ENCODE measurements at places on chromosomes 5 and 9.

- no peak for DNase-seq
These were observed 153.1 kb downstream of the HSD17B3 start for GRCh38 chr9:96148634-96149532.

- DNase-seq = no peak
These were observed 162.4 kb downstream of the CHSY3 start for GRCh38 chr5:130066644-130067043.

DNA sequence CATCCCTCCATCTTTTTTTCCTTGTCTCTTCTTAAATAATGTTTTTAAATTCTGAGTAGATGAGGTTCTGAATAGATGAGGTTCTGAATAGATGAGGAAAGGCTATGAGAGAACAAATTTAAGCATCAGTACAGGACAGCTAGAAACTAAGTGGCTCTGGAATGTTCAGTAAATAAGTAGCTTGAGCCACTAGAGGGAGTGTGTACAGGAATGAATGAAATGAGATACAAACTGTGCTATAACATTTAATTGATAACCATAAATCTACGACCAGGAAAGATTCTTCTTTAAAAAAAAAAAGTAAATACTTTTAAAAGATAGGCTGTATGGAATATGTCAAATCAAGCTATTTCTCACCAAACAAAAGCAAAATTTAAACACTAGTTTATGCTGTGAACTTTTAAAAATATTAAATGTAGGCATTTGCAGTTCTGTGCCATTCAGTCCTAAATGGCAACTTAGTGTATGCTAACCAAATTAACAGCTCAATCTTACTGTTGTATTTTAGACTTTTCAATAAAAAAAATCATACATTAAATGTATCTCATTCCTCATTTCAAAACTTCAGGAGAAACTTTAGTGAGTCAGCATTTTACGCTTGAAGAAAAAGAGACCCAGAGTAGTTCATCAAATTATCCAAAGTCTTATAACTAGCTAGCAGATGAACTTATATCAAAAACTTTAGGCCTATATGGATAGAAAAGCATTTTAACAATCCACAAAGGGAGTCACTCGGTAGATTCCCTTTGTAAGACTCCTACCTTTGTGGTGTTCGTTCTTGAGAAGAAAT, 70.4 kb upstream of the SNX2 start:
- DNase-seq = no peak

GRCh38 chr5:109688630-109688969, 1.1 kb upstream of the MAN2A1 start:
- DNase-seq = peak; percentile 19

- no peak for DNase-seq
These were observed 157.2 kb upstream of the CD180 start for GRCh38 chr5:67353500-67354450.

- no peak for DNase-seq
These were observed 21.8 kb downstream of the MCTP1 start for GRCh38 chr5:95262933-95263660.

DNA sequence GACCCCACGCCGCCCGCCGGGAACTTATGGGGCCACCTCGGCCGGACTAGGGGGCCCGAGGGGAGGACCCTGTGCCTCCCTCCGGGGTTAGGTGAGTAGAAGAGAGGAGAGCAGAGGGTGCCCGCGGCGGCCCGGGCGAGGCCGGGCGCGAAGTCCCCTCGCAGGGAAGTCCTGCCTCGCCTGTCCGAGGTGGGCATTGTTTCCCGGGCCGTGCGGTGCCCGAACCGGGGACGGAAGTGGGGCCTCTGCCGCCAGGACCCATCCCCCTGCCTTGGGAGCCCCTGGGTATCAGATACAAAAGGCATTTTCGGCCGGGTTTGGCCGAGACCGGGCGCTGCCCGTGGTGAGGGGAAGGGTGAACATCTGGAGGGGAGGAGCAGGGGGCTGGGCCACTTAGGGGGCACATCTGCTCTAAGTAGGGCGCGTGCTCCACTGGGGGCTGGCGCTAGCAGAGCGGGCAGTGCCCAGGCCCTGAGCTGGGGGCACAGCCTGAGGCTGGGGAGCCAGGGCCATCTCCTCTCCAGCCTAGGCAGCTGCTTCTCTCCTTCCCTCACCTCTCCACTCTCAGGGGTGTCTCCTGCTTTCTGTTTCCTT, 48.2 kb downstream of the DAB2IP start:
- DNase-seq = no peak

DNA sequence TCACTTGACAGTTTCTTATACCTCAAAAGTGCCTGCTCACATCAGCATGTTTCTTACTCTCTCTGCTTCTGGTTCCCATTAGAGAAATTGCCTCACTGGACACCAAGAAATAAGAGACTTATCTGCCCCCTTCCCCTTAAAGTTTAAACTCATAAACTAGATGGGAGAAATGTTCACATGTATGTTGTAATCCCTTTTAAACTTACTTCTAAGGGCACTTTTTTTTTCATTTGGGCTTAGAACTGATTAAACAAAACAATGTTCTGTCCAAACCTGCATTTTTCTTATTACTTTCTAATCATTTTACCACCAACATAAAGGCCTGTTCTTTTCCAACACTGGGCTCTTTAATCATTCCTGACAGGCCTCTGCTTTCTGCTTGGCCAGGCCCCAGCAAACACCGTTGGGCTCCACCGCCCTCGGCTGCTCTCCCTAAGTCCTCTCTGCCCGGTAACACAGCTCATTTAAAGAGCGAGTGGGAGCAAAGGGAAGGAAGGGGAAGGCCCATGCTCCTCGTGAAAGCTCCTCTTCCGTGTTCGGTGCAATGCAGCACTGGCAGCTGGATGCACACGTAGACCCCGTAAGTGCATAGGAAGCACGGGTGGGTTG, 53.4 kb downstream of the ROR2 start:
- DNase-seq = no peak

DNA sequence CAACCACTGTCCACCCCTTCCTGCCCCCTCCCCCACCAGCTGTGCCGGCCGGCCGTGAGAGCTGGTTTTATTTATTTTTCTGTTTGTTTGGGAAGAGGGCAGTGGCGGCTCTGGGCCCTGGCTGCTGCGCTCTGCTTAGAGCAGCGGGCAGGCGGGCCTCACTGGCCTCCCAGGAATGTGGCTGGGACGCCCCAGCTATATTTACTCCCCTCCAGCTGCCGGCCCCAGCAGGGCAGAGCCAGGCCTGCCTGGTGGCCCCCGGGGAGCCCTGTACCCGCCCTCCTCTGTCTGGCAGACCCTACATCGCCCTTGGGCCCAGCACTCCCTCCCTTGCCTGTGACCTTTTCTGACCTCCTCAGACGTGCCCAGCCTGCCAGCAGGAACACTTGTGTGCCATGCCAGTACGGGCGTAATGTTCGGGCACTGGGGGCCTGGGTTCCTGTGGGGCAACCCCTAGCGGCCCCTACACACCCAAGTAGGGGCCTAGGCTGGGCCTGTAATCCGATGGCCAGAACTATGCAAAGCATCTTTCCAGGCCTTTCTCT, 7.7 kb downstream of the CXXC5 start:
- no peak for DNase-seq

- DNase-seq = no peak
These were observed 191.3 kb downstream of the DMAC1 start for GRCh38 chr9:7608261-7608660.
